ENCODE measurements at places on chromosomes 1 and 21.

- DNase-seq = no peak
Measured at GRCh38 chr1:25642574-25643108, 26.1 kb downstream of the MAN1C1 start.

GRCh38 chr1:4121834-4122512, 221.9 kb upstream of the C1orf174 start:
- no peak for DNase-seq

GRCh38 chr21:45032977-45033710, 41.2 kb upstream of the ADARB1 start:
- no peak for DNase-seq

- DNase-seq = no peak
Measured at GRCh38 chr21:38936240-38936639, 130.5 kb downstream of the ETS2 start.

All from NCI-H1105 (cell line).